ENCODE measurements at places on chromosomes 7 and 10.

- no peak for DNase-seq
These were observed 2.7 kb downstream of the SEMA3A start for GRCh38 chr7:84191842-84192241.

- no peak for DNase-seq
These were observed 134.1 kb downstream of the ADCYAP1R1 start for GRCh38 chr7:31186202-31186601.

DNA sequence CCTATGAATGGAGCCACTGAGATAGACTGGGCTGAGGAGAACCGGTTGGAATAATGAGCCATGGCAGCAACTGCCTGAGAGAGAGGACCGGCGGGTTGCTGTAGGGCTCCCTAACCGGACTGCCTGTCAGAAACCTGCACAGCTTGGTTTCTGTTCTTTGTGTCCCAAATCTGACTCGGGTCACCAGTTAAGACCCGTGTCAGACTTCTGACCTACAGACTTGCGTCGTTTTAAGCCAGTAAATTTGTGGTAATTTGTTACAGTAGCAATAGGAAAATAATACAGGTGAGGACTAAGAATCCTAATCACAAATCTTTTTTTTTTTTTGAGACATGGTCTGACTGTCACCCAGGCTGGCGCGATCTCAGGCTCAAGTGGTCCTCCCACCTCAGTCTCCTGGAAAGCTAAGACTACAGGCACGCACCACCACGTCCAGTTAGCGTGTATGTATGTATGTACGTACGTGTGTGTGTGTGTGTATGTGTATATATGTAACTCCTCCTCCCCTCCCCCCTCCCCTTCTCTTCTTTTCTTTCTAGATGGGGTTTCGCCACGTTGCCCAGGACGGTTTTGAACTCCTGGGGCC, 672 bp upstream of the DDX56 start:
- DNase-seq, result no peak

- peak; percentile 82 for DNase-seq
These were observed 17.3 kb upstream of the CSGALNACT2 start for GRCh38 chr10:43120929-43121314.

- DNase-seq, result no peak
These were observed 16.3 kb upstream of the SAR1A start for GRCh38 chr10:70186571-70186970.

DNA sequence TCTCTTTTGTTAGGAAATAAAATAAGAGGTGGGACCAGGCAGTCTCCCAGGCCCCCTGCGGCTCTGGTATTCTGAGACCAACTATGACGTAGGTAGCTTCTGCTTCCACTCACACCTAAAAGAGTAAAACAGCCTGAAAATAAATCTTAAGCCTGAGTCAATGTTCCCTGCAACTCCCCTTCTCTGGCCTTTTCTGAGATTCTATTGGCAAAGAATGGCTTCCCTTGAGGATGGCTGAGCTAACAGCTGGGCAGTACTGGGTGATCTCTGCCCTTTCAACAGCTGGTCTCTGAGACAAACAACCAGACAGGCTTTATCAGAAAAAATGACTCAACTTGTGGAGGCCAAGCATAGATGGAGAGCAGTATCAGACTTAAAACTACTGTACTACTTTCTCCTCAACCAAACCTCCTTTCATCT, 58.7 kb downstream of the CREB3L2 start:
- DNase-seq, result no peak

DNA sequence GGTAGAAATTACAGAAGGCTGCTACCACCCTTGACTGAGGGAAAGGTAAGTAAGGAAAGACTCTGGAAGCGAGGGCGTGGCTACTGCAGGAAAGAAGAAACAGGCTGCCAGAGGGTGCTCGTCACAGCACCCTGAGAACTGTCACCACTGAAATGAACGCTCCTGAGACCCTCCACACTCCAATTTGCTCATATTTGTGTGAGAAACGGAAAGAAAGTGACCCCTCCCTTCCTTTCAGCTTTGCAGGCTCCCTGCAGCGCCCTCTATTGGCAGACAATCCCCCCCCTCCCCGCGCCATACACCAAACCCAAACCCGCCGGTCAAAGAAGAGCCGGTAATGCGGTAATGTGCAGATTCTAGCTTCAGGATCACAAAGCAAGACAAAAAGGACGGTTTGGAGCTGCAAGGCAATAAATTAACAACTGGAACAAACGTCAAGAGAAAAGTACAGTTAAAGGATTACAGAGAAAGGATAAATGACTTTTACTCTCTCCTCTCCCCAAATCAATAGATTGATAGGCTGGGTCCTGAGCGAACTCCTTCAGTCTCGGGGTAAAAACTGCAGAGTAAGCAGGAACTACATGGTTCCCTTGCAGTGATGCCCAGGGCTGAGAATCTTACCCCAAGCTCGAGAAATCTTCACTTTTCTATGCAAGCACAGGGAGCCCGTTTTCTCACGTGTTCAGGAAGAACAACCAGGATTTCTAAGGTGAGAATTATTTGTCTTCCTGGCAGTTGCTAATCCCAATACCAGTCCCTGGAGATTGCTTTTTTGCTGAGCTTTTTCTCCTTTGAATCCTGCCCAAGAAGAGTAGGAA, 47.6 kb downstream of the STEAP1B start:
- DNase-seq, result peak; percentile 35

DNA sequence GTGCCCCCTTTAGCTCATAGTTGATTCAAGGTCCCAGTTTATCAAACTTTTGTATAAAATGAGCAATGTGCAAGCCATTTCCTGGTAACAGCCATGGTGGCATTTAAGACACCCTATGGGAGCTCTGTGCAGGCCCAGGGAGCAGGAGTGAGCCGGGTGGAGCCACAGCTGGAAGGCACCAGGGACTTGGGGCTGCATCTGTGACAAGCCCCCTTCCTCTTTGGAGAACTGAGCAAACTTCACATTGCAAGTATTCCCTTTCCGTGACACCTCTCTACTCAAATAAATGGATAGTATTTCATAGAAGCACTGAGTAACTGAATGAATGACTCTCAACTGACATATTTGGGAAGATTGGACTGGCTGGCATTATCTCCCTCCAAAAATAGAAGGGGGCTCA, 558.7 kb upstream of the FOXK1 start:
- no peak for DNase-seq

- DNase-seq, result peak; percentile 18
These were observed 7.3 kb downstream of the DPYSL4 start for GRCh38 chr10:132193907-132194552.

GRCh38 chr7:105268056-105268455, 120.7 kb downstream of the SRPK2 start:
- DNase-seq, result no peak

DNA sequence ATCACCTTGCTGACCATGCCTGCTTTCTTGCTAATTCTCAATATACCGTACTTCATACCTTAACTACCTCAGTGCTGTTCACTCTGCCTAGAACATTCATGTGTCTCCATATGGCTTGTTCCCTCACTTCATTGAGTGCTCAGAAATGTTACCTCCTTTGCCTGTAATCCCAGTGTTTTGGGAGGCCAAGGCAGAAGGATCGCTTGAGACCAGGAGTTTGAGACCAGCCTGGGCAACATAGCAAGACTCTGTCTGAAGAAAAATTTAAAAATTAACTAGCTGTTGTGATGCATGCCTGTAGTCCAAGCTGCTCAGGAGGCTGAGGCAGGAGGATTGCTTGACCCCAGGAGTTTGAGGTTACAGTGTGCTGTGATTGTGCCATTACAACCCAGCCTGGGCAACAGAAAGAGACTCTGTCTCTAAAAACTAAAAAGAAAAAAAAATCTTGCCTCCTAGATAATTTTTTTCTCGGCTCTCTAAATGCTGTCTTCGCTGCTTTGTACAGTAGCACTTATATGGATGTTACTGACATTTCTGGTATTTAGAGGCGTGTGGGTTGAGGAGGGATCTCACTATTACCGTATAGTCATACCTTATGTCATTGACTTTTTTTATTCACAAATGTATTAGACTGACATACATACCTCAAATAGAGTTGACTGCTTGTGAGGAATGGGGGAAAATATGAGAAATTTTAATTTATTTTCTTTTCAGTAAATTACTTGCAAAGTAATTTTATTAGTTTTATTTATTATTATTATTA, 63.7 kb downstream of the LCOR start:
- no peak for DNase-seq

DNA sequence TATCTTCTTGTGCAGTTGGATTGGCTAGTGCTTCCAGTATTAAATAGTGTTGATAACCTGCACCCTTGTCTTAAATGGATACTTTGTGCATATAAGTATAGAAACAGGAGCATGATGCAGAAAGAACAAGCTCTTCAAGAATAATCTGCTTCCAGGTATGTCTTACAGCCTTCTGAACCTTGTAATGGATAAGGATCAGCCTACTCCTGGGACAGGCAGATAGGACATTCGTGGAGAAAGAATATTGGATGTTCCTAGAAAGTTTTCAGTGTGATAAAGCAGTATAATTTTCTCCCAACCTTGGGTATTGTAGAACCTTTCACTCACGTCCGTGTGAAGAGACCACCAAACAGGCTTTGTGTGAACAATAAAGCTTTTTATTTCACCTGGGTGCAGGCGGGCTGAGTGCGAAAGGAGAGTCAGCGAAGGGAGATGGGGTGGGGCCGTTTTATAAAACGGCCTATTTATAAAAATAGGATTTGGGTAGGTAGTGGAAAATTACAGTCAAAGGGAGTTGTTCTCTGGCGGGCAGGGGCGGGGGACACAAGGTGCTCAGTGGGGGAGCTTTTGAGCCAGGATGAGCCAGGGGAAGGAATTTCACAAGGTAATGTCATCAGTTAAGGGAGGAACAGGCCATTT, 27.2 kb downstream of the C1GALT1 start:
- no peak for DNase-seq

- no peak for DNase-seq
These were observed 2.8 kb downstream of the EEPD1 start for GRCh38 chr7:36155811-36156361.

GRCh38 chr10:124717911-124718741, 26.1 kb downstream of the FAM53B start:
- DNase-seq, result peak; percentile 87

- DNase-seq, result no peak
These were observed 939.8 kb downstream of the SORCS1 start for GRCh38 chr10:106224676-106225075.

- DNase-seq, result no peak
These were observed 13.4 kb downstream of the WDR86 start for GRCh38 chr7:151396328-151396970.

DNA sequence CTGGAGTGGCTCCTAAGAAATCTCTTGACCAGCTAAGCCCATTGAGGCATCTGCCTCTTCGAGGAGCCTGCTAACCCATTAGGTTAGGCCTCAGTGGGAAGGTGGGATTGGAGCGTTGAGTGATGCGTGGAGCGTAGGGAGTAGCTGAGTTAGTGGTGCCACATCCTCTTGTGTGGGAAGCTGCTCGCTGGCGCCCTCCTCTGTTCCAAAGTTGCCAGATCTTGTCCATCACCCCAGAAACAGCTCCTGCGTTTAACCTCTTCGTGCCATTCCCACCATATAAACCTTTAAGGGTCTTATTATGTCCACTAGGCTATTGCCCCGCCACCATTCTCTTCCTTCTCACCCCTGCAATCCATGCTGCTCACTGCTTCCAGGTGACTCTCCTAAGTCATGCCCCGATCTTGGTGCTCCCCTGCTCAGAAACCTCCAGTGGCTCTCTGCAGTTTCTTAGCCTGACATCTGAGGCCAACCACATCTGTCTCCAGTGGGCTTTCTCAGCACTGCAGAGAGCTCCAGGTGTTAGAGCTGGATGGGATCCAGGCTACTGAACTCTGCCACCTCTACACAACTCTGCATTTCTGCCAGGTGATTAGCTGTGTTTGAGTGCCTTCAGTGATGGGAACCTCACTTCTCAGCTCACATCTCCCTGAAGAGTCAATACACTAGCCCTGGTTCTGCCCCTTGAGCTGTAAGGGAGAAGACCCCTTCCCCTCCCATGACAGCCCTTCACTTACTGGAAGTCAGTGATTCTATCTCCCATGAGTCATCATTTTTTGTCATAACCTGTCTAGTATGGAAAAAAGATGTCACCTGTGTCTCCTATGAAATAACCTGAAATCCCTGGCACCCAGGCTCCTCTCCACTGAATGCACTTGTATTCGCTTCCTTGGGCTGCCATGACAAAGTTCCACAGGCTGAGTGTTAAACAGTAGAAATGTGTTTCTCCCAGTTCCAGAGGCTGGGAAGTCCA, 65.0 kb upstream of the FGFR2 start:
- DNase-seq, result no peak

GRCh38 chr10:132510174-132510611, 27.4 kb upstream of the INPP5A start:
- no peak for DNase-seq

GRCh38 chr7:28155964-28156363, 24.6 kb downstream of the JAZF1 start:
- no peak for DNase-seq

GRCh38 chr7:141014125-141014523, 628 bp downstream of the MRPS33 start:
- no peak for DNase-seq

GRCh38 chr7:158728911-158729645, 24.5 kb upstream of the NCAPG2 start:
- DNase-seq, result no peak

GRCh38 chr7:19663816-19664462, 44.9 kb downstream of the POLR1F start:
- no peak for DNase-seq

DNA sequence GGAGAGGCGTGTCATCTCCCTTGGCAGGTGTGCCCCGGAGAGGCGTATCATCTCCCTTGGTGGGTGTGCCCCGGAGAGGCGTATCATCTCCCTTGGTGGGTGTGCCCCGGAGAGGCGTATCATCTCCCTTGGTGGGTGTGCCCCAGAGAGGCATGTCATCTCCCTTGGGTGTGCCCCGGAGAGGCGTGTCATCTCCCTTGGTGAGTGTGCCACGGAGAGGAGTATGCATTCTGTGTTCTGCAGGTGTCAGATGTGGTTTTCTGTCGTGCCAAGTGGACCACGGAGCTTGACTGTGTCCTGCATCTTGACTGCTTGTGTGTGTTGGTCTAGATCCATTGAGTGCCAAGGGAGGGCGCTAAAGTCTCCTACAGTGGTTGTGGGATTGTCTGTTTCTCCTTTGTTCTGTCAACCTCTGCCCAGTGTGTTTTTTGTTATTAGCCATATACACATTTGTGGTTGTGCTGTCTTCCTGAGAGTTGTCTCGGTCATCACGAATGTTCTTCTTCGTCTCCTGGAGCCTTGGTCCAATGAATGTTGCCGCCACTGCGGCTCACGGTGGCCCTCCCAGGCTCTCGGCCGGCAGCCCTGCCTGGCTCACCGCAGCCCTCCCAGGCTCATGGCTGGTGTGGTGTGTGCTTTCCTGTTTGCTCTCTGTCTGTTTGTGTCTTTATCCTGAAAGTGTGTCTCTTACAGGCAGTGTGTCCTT, 96.8 kb downstream of the INPP5A start:
- DNase-seq, result no peak

GRCh38 chr10:101903827-101904550, 60.4 kb upstream of the KCNIP2 start:
- DNase-seq, result no peak

DNA sequence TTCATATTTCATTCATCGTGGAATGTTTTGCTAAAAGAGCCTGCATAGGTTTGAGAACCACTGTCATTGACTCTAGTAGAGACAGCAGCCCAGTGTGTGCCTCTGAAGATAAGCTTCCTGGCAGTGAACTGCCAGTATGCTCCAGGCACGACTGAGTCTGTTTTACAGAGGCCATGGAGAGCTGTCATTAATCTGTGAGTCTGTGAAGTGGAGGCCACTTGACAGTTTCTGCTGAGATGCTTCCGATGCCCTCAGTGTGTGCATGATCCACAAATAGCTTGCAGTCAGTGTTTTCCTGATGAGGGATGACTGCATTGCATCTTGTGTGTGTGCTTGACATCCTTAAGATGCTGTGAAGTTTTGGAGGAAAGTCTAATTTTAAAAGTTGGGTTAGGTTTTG, 162.2 kb downstream of the PFKFB3 start:
- DNase-seq, result no peak

Measured in T-helper 2 cell treated with Interferon-gamma antibody and Interleukin-4, amounts not matched to agents 5 μg/mL and 100 μg/mL, for 36 hours (primary cell).